ENCODE measurements at places on chromosomes 6 and 20.

DNA sequence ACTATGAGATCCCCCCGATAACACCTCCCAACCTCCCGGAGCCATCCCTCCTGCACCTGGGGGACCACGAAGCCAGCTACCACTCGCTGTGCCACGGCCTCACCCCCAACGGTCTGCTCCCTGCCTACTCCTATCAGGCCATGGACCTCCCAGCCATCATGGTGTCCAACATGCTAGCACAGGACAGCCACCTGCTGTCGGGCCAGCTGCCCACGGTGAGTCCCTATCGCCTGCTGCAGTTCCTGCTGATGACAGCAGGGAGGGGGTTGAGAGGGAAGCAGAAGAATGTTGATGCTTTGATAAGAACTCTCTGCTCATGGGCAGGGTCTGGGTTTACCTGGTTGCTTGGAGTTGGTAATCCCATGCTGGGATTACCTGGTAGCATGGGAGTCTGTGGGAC lies 91.9 kb downstream of the TOX2 start:
- DNase-seq, result no peak

DNA sequence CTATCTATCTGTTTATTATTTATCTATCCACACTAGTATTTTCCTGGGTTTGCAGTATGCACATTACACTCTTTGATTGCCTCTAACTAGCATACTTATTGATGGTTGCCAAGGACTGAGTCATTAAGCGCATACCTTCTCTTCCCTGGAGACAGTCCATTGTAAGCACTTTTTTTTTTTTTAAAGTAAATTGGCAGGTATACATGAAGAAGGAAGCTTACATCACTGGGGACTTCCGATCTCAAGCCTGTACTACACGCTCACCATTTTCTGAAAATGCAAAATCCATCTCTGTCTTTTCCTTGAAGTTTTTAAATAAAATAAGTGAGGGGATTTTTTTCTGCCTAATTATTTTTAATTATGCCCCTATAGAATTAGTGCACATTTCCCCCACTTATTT lies 63.5 kb downstream of the HMGN3 start:
- no peak for DNase-seq

GRCh38 chr6:815348-815738 lies 122.4 kb upstream of the EXOC2 start:
- DNase-seq, result no peak

DNA sequence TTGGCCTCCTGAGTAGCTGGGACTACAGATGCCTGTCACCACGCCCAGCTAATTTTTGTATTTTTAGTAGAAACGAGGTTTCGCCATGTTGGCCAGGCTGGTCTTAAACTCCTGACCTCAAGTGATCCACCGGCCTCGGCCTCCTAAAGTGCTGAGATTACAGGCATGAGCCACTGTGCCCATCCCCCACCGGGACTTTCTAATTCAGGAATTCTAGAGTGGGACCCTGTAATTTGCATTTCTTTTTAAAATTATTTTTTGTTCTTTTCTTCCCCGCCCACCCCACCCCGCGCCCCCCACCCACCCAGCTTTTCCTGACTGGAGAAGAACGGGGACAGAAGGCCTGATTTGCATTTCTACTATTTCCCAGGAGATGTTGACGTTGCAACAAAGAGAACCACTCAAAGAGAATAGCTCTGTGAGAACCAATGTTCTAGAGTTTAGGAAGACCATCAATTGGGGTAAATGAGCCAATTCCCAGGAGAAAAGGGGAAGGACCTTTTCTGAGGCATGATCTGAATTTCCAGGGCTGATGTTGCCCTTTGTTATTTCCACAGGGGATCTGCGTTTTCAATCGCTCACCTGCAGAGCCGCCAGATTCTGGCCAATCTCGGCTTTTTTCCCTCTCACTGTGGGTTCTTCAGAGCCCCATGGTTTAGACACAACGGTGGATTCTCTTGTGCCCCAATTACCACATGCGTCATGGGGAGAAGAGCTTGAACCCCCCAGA lies 33.2 kb upstream of the TFAP2C start:
- DNase-seq, result no peak

DNA sequence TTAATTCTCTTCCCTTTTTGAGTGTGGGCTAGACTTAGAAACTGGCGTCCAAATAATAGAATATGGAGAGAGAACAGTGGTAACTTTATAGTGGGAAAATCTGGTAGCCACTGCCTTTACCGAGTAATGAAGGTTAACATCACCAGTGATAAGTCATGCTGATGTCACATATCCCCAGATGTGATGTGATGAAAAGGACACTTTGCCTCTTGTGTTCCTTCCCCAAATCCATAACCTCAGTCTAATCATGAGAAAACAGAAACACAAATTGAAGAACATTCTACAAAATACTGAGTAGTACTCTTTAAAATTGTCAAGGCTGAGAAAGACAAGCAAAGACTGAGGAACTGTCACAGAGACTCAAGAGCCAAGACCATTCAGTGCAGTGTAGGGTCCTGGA lies 17.8 kb downstream of the ANKS1A start:
- DNase-seq, result no peak

DNA sequence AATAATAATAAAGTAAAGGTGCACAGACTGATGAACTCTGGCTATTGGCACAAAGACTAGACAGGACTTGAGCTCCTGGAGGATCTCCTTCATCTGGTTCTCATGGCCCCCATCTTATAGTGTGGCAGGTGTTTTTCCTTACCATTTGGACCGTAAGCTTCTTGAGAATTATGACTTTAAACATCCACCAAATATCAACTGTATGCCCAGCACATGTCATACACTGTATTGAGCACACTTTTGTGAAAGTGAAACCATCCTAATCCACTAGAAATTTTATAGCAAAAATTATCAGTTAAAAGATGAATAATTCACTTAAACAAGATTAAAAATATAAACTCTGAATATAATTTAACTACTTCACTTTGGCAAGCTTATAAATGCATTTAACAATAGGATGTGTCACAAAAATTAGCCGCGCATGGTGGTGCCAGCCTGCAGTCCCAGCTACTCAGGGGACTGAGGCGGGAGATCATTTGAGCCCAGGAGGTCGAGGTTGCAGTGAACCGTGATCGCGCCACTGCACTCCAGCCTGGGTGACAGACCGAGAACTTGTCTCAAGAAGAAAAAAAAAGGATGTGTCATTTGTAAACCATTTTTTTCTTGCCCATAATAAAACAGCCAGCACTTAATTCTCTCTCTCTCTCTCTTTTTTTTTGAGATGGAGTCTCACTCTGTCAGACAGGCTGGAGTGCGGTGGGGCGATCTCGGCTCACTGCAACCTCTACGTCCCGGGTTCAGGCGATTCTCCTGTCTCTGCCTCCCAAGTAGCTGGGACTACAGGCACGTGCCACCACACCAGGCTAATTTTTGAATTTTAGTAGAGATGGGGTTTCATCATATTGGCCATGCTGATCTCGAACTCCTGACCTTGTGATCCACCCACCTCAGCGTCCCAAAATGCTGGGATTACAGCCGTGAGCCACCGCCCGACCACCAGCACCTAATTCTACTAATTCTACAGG lies 9.1 kb downstream of the HIVEP2 start:
- DNase-seq, result peak; percentile 27

GRCh38 chr6:150747155-150747554 lies 118.3 kb upstream of the MTHFD1L start:
- no peak for DNase-seq

- no peak for DNase-seq
Observed at GRCh38 chr6:81939766-81940165, 187.3 kb upstream of the TENT5A start.

DNA sequence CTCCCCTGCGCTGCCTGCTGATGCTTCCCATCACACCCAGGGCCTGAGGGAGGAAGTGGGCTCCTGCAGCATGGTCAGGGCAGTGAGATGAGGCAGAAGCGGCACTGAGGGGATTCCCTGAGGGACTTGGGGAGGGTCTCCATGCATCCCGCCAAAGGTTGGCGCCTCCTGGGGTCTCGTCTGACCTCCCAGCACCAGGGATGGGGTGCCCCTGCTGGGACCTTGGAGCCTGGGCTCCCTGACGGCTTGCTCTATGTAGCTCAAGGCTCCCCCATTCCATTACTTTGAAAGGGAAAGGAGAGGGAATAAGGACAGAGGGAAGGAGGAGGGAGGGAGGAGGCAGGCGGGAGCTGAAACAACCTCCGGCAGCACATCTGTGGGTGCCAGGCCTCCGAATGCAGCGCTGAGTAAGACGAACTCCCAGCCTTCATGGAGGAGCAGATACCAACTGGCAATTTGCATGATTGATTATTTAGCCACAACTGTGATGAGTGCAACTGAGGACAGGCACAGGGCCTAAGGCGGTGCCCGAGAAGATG lies 259.3 kb downstream of the ERMARD start:
- no peak for DNase-seq

- DNase-seq, result no peak
Observed at GRCh38 chr6:116385459-116385802, 14.7 kb downstream of the DSE start.

- no peak for DNase-seq
Observed at GRCh38 chr6:29502597-29502996, 14.8 kb upstream of the MAS1L start.

DNA sequence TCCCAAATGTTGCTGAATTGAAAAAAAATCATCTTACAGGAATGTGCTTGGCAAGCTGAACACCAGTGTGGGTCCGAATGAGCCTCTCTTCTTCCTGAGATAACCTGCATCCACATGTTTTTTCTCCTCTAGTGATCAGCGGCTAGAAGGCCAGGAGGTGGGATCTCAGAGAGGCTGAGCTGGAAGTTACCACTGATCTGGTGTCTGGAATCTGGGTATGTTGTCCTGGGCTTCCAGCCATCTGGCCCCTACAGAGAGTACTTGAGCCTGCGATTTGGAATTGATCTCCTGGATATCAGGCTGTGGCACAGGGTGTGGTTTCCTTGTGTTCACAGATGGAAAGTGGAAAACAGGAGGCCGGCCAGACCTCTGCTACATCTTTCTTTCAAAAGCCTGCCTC lies 35.9 kb downstream of the SULF2 start:
- DNase-seq, result no peak

DNA sequence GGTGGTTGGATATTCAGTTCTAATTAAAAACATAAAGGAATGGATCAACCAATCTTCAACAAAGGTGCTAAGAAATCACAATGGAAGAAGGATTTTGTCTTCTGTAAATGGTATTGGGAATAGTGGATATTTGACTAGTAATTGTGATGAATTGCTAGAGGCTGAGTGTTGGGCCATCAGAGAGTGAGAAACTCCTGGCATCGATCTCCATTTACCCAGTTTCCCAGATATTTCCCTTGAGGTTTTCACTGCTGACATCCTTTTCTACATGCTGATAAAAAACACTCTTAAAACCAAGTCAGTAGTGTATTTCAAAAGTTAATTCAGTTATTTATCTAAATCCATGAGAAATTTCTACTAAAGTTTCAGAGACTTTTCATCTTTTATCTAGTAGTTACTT lies 40.4 kb upstream of the COL10A1 start:
- no peak for DNase-seq

- DNase-seq, result no peak
Observed at GRCh38 chr6:159487636-159488035, 205.4 kb downstream of the SOD2 start.

DNA sequence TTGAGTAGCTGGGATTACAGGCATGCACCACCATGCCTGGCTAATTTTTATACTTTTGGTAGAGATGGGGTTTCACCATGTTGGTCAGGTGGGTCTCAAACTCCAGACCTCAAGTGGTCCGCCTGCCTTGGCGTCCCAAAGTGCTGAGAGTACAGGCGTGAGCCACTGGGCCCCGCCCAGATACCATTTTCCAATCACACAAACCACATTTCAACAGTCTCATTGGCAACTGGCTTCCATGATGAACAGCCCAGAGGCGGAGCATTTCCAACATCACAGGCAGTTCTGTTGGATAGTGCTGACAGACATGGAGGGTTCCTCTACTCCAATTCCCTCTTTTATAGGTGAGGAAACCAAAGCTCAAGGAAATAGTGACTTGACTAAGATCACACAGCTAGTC lies 43.9 kb upstream of the PLCB4 start:
- DNase-seq, result no peak

GRCh38 chr20:64079273-64080012 lies at the start of gene RGS19:
RGS19 (minus strand) TSS chr20:64079518; CDS start chr20:64076886, 2,632 bp downstream.
- DNase-seq, result peak; percentile 61

DNA sequence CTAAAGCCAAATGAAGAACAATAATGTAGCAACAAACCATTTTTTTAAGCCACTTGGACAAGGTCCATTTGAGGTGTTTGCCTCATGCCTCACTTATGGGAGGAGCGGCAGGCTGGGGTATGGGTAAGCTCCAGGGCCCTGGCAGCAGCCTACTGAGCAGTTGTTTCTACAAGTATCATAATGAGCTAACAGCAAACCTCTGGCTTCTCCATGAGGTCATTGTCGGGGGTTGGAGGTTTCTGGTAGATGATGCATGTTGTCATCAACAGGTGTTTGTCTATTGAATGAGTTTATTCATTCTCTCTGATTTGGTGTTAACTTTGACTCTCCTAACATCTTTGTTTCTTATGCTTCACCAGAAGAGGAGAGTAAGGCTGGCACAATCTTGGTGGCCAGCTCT lies 150.7 kb downstream of the TBC1D7 start:
- DNase-seq, result no peak

GRCh38 chr20:62080249-62080990 lies 14.7 kb upstream of the TAF4 start:
- no peak for DNase-seq

- no peak for DNase-seq
Observed at GRCh38 chr20:13344671-13345070, 123.6 kb downstream of the ISM1 start.

GRCh38 chr20:25045343-25045712 lies 12.6 kb downstream of the ACSS1 start:
- no peak for DNase-seq

- no peak for DNase-seq
Observed at GRCh38 chr6:138795809-138796603, at the start of gene ECT2L. ECT2L (plus strand) TSS chr6:138796087; CDS start chr6:138813275, 17,188 bp downstream.

DNA sequence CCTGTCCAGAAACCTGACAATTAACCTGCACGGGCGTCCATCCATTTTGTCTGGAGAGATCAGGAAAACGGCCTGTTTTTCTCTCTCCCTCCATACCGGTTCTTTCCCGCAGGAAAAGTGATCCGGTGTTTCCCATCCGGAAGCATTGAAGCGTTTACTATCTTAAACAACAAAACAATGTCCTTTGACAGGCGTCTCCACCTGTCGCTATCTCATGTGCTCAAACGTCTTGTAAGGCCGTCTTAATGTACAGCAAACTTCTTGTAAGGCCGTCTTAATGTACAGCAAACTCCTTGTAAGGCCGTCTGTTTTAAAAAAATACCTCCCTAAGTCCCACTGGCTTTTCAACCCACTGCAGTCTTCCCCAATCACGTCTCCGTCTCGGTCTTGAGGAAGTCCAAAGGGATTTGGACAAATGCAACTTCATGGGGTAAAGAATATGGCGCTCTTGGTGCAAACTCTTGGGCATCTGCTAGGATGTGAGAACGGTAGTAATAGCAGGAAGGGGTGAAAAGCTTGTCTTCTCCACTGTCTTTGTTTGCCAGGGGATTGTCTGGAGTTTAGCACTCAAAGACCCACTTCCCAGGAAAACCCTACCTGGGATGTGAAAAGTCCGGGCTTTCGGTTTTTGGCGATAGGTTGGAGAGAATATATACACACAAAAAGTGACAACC lies 29.9 kb upstream of the TRIM27 start:
- no peak for DNase-seq

GRCh38 chr20:20710443-20711315 lies 1.8 kb downstream of the RALGAPA2 start:
- DNase-seq, result no peak

- DNase-seq, result no peak
Observed at GRCh38 chr6:168410554-168411011, 30.4 kb upstream of the SMOC2 start.

All from stimulated activated naive CD4-positive, alpha-beta T cell treated with Interleukin-2 at 50 U/mL for 16 hours (primary cell).